ENCODE measurements at places on chromosomes 7 and 10. TPM values are rescaled to one million over a fixed set of nuclear protein-coding genes. Genes with fewer than 3 reads are reported as not detected.

GRCh38 chr7:133491201-133491691 lies 238.4 kb downstream of the EXOC4 start:
- no peak for DNase-seq

GRCh38 chr7:7641129-7641663 lies 644 bp downstream of the UMAD1 start:
- no peak for DNase-seq

AGR2 gene
- 7.4 TPM for total RNA-seq

GRCh38 chr7:142516038-142516501 lies 233.2 kb upstream of the PRSS1 start:
- DNase-seq, result no peak

DNA sequence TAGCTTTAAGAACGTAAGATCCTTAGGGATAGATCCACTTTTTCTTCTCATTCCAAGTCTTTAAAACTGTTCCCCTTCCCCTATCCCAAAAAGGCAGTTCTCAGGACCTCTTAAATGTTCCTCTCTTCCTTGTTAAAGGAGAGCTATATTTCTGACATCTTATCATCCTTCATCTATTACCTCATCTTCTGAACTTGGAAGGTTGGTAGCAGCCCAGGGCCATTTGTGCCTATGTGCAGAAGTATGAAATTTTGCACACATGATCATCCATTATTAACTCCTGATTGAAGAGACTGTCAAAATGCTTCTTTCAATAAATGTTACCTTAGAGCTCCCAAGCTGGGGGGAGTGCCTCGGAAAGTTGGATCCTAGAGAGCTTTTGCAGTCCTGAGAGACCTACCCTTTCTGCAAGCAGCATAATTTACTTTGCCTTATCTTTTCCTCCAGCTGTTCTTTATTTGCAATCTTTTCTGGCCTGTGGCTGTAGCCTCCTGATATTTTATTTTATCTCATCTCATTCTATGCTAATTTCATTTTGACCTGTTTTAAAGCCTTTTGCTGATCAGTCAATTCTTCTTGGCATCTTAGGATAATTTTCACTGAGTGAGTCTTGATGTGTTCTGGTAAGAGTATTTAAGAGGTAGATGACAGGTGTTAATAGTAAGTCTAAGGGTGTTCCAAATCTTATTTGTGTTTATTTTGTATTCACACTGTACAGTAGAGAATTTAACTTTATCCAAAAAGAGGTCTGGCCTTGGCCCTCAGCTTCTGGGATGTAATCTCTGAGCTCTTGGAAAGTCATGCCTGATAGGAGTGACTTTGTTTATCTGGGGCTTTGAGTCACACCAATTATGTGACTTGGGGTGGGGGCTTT lies 135.0 kb upstream of the PDLIM1 start:
- no peak for DNase-seq

LRRD1 gene
- total RNA-seq, result not detected

LIPF gene
- not detected for total RNA-seq

FKBP6 gene
- not detected for total RNA-seq

CALML5 gene
- total RNA-seq, result not detected

DNA sequence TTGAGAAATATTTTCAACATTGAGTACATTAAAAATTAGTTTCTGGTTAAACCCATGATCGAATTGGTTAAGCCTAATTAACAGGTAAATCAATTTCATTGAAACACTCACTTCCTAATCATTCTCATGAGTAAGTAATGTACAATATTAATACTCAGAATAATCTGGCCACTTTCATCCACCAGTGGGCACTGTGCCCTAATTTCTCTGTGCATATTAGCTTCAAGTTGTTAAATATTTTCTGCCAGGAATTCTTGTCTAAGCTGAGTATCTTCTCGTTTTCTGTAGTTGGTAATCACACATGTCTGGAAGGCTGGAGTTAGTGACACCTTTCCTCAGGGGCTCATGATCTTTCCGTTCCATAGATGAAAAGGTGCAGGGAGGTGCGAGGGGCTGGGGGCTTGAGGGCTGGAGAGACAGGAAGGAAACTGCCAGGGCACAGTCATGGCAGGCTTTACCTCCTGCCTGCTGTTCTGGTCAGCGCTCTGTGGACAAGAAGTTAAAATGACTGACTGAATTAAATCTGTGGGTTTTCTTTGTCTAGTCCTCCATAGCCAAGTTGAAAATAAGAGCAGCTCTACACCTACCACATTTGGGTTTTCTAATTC lies 71.9 kb downstream of the WIPF3 start:
- no peak for DNase-seq

GRCh38 chr7:47233996-47234395 lies 347.9 kb downstream of the TNS3 start:
- DNase-seq, result no peak

DNA sequence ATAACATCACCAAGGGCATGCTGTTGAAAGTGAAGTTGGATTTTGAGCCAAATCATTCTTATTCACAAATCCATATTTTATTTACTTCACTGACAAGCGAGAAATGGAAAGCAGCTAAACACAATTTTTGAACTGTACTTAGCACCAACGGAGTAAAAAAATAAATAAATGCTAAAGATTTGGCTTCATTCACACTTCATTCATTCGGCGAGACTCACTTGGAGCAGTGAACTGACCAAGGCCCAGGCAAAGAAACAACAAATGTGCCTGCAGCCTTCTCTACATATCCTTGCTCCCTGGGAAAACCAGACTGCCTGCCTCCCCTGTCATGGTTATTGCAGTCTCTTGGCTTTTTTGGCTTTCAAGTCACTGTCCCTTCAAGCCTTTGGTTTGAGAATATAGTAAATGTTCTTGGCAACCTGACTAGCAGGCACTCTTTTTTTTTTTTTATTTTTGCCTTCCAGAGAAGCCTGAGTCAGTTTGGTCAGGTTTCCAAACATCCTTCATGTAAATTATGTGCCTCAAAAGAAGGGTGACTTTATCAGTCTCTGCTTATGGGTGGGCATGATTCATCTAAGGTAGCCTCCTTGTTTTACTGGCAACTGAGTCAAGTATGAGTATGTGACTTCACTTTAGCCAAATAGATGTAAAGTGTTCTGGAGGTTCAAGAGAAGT lies 177.6 kb upstream of the MEOX2 start:
- no peak for DNase-seq

DNA sequence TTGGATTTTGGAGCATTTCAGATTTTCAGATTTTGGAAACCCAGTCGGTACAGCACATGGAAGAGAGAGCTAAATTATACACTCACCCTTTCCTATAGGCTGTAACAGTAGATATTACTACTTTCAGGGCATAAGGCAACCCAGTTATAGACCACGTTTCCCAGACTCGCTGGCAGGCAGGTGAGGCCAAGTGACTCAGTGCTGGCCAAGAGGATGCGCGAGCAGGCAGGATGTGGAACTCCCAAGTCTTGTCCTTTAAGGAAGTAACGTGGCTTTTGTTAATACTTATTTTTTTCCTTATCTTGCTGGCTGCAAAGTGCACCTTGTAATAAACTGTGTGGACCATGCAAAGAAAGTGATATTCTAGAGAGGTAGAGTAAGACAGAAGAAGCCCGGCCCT lies 1160.1 kb downstream of the GATA3 start:
- no peak for DNase-seq

DNA sequence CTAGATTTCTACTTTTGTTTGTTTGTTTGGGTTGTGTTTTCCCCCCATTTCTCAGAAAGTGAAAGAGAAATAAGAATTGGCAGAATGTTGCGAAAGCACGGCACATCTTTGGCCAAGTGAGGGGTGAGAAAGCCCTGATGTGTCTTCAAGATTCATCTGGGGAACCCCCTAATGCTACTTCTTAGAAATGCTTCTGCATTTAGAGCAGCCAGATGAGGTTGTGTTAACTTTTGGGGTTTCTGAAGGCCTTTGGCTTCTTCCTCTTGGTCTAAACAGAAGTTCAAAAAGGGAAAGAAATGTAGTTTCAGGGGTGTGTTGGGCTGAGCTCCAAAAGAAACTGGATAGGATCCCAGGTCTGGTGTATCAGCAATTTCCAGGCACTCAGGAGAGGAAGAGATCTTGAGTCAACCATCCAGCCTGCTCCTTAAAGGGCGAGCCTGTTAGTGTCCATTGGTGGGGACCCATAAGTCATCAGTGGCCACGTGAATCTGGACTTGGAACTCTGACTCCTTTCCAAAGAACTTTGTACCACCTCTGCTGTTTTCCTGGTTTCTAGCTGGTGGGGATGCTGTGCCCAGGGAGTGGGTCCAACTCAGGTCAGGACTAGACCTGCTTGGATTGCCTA lies 6.5 kb downstream of the DUSP5 start:
- DNase-seq, result no peak

DNA sequence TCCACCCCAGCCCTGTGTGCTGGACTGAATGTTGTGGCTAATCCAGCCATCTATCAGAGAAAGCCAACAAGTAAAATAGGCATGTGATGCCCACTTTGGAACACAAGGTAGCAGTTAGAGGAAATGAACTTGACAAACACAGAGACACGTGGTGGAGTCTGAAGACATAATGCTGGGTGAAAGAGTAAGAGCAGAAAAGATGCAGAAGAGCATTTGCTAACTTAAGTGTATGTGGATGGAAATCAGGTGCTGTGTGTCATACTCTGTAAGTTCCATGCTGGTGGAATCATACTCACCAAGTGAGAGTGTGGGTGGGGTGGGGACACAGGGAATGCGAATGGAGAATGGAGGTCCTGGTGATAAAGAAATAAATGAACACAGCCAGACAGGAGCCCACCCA lies 22.8 kb downstream of the WDFY4 start:
- no peak for DNase-seq

Data from kidney epithelial cell (primary cell).